ENCODE measurements at places on chromosomes 6 and 20. TPM values are rescaled to one million over a fixed set of nuclear protein-coding genes. Genes with fewer than 3 reads are reported as not detected.
A peak's percentile ranks its signal among the peaks of the same experiment; 100 is the strongest.

Gene TBX18
- polyA plus RNA-seq: not detected

Gene LAMA2
- polyA plus RNA-seq: 0.17 TPM

Gene ORC3
- 26.7 TPM for polyA plus RNA-seq

Gene TAF4
- 3.2 TPM for polyA plus RNA-seq

Gene EPPIN
- polyA plus RNA-seq: not detected

GRCh38 chr6:108132863-108133262, 33.0 kb upstream of the NR2E1 start:
- no peak for DNase-seq

DNA sequence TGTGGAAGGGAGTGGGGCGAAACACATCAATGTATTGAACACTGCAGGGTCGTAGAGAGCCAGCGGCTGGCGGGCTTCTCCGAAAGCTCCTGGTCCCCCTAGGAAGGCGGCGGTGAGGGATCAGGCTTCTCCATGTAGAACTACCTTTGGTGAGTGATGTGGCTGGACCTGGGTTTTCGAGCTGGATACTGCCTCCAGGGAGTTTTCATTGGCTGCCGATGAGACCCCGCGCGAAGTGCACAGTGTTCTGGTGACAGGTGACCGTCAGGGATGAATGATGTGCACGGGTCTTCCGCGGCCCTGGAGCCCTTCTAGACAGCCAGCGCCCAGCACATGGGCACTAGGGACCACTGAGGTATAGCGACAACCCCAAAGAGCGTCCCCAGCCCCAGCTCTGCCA, 16.4 kb downstream of the ABT1 start:
- DNase-seq: no peak

DNA sequence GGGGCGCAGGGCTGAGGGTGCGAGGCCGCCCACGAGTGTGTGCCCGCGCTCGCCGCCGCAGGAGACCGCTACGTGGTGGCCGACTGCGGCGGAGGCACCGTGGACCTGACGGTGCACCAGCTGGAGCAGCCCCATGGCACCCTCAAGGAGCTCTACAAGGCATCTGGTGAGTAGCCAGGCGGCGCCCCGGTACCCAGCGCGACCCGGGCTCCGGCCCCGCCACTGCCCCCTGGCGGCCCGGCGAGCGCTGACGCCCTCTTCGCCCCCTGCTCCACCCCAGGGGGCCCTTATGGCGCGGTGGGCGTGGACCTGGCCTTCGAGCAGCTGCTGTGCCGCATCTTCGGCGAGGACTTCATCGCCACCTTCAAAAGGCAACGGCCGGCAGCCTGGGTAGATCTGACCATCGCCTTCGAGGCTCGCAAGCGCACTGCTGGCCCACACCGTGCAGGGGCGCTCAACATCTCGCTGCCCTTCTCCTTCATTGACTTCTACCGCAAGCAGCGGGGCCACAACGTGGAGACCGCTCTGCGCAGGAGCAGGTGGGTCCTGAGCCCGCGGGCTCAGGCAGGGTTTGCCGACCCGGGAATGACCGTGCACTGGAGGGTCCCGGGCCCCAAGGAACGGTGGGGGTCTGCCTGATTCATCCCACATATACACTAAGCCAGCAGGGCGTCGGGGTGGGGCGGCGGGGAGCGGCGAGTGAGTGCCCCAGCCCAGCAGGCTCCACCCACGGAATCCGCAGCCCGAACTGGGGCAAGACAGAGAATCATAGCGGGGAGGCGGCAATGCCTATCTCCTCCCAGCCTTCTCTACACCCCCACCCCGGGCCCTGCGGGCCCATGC, 17.4 kb downstream of the HSPA12B start:
- peak; percentile 15 for DNase-seq

DNA sequence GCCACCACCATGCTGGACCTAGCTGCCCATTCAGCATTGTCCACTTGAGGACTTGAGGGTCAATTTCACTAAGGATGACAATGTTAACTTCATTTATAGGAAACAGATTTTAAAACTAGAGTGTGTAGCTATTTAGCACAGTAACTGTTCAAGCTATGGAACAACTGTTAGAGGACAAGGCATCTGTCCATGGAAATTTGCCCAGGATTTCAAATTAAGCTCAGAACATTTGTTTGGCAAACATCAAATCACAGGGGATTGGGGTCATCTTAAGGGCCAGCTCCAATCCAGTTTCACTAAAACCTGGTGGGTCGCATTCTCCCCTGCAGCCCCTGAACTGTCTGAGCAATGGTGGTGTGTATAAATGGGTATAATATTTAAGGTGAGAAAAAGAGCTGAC, 35.1 kb downstream of the PM20D2 start:
- DNase-seq: no peak

DNA sequence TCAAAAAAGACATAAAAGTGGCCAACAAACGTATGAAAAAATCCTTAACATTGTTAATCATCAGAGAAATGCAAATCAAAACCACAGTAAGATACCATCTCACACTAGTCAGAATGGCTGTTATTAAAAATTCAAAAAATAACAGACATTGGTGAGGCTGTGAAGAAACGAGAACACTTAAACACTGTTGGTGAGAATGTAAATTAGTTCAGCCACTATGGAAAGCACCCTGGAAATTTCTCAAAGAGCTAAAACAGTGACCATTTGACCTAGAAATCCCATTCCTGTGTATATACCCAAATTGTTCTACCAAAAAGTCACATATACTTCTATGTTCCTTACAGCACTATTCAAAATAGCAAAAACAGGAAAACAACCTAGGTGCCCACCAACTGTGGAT, 24.9 kb upstream of the NT5E start:
- DNase-seq: no peak

DNA sequence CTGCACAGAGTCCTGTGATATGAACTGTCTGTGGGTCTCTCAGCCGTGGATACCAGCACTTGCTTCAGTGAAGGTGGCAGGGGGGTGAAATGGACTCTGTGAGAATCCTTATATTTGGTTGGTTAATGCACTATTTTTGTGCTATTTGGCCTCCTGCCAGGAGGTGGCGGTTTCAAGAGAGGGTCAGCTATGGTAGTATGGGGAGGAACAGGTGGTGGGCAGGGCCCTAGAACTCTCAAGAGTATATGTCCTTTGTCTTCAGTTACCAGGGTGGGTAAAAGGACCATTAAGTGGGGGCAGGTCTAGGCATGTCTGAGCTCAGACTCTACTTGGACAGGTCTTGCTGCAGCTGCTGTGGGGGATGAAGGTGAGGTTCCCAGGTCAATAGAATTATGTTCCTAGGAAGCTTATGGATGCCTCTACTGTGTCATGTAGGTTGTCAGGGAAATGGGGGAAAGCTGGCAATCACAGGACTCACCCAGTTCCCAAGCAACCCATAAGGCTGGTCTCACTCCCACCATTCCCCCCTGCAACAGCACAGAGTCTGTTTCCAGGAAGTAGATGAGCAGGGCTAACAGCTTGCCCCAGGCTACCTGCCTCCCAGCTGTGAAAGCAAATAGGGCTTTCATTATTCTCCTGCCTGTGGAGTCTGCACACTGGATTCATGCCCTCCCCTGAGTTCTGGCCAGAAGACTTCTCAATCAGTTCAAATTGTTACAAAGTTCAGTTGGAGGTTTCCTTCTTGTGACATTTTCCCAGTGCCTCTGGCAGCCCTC, 56.8 kb upstream of the PHIP start:
- DNase-seq: no peak

GRCh38 chr6:27138837-27139755, 108.4 kb upstream of the PRSS16 start:
- DNase-seq: peak; percentile 76

DNA sequence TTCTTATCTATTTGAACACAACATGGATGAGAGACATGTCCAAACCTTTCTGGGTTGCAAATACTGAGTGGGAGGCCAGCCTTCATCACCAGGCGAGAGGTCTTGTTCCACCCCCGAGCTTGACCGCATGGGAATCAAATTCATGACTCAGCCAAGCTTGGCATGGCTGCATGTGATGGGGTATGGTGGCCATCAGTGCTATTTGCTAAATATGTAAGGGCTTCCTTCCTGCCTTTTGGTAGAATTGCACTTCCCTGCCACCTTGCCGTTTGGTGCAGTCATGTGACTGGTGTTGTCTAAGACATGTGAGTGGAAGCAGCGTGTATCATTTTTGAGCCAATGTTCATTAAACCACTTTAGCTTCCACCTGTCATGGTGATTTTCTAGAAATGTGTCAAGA, 508.9 kb upstream of the SULF2 start:
- DNase-seq: no peak

GRCh38 chr6:5556011-5556410, 294.7 kb downstream of the FARS2 start:
- DNase-seq: no peak

DNA sequence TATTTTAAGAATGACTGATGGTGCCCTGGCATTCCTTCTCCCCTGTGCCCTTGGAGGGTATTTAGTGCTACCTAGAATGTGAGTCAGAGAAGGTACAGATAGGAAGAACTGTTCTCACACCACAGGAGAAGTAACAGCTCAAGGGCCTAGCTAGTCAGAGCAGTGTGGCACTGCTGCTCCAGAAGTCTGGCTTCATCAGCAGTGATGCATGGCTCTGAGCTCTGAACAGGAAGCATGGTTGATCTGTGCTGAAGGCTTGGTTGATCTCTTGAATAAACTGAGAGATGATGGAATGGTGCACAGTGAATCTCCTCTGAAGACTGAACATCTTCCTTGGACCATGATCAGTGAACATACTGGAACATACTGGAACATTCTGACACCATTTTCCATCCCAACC, 425.3 kb upstream of the SLC35B3 start:
- no peak for DNase-seq

DNA sequence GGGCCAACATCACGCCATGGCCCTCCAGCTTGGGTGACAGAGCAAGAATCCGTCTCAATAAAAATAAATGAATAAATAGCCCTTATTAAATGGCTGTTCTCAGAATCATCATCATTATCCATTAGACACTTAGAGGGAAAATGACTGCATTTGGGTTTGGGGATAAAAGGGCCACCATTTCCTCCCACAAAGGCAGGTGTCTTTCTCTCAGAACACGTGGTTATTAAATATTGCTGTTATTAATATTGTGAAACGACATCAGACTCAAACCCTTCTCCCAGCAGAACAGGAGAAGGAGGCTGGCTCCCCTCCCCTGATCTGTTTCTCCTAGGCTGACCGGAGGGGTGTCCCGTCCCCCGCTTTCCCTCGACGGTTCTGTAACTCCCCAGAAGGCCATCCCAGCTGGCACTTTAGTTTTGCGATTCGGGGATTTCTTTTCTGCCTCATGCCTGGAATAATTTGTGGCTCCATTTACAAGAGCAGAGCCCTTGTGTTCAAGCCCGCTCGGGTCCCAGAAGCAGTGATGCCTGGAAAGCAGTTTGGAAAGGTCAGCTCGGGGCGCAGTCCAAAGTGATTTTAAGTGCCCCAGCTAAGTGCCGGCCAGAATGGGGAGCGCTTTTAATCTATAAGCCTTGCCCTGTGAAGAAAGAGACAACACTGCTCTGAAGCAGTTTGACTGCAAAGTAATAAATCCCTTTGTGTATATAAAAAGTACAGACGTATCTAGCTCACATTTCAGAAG, 41.9 kb downstream of the EYA2 start:
- no peak for DNase-seq

GRCh38 chr6:144559865-144560593, 274.9 kb downstream of the UTRN start:
- no peak for DNase-seq

- DNase-seq: no peak
Observed at GRCh38 chr6:13370623-13371022, 42.3 kb upstream of the TBC1D7 start.

GRCh38 chr20:41631826-41632225, 13.6 kb upstream of the CHD6 start:
- no peak for DNase-seq
